ENCODE measurements at places on chromosomes 5 and 9. TPM values are rescaled to one million over a fixed set of nuclear protein-coding genes. Genes with fewer than 3 reads are reported as not detected.
A peak's percentile ranks its signal among the peaks of the same experiment; 100 is the strongest.

- no peak for DNase-seq
- no peaks in the 10 kb centered on the region for H3K27me3 ChIP-seq
- no peaks in the 10 kb centered on the region for H3K36me3 ChIP-seq
- peaks cover 11% of the 10 kb centered on the region for H3K4me1 ChIP-seq
- no peak overlapping the region for H3K27ac ChIP-seq
These were observed 46.5 kb downstream of the EPB41L4A start for GRCh38 chr5:112372543-112372942.

The TMEM215 gene
- not detected for total RNA-seq

The GNG10 gene
- total RNA-seq: 15.1 TPM

DNA sequence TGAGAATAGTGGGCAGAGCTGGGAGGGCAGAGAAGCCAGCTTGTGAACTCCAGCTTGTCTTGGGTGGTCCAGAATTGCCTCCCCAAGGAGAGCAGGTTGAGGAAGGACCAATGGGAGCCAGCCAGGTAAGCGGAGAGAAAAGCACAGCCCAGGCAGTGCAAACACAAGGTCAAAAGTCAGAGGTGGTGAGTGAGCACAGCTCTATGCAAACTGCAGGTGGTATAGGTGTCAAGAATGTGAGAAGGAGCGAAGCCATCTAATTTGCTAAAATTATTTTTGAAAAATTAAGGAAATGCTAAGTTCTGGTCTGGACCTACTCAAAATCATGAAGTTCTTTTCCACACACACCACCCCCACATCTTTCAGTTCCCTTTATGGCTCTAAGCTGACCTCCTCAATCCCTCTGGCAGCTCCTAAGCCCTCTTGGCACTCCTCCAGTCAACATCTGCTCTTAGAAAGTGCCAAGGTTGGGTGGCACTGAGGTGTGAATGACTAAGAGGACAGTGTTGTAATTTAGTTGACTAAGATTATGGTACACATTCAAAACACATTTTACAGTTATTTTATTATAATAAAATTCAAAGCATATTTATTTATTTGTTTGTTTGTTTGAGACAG lies 6.6 kb upstream of the OTULINL start:
- peak; percentile 63 for DNase-seq
- H3K4me1 ChIP-seq: no peaks in the 10 kb centered on the region
- H3K36me3 ChIP-seq: no peaks in the 10 kb centered on the region
- no peaks in the 10 kb centered on the region for H3K27me3 ChIP-seq
- no peak overlapping the region for H3K27ac ChIP-seq

DNA sequence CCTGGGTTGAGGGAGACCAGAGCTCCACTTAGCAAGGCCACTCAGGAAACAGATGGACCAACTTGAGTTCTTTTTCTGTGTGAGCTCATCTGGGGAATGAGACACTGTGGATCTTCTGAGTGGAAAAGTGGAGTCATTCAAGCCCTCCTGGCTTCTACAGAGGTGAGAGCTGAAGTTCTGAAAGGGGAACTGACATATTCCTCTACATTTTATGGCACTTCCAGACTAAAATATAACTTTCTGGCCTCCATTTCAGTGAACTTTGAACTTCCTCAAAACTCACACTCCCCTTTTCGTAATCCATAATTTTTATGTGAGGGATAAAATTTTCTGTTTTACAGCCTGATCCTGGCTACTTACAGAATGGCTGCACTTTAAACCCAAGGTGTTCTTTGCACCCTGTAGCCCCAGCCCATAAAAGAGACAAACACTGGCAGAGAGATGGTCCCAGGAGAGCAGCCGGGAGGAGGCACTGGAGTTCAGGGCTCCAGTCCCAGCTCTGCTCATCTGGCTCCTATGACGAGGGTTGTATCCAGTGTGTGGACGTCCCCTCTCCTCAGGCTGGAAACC lies 10.8 kb downstream of the SPAAR start:
- no peaks in the 10 kb centered on the region for H3K36me3 ChIP-seq
- H3K27me3 ChIP-seq: no peaks in the 10 kb centered on the region
- peaks cover 23% of the 10 kb centered on the region for H3K4me1 ChIP-seq
- no peak overlapping the region for H3K4me3 ChIP-seq

DNA sequence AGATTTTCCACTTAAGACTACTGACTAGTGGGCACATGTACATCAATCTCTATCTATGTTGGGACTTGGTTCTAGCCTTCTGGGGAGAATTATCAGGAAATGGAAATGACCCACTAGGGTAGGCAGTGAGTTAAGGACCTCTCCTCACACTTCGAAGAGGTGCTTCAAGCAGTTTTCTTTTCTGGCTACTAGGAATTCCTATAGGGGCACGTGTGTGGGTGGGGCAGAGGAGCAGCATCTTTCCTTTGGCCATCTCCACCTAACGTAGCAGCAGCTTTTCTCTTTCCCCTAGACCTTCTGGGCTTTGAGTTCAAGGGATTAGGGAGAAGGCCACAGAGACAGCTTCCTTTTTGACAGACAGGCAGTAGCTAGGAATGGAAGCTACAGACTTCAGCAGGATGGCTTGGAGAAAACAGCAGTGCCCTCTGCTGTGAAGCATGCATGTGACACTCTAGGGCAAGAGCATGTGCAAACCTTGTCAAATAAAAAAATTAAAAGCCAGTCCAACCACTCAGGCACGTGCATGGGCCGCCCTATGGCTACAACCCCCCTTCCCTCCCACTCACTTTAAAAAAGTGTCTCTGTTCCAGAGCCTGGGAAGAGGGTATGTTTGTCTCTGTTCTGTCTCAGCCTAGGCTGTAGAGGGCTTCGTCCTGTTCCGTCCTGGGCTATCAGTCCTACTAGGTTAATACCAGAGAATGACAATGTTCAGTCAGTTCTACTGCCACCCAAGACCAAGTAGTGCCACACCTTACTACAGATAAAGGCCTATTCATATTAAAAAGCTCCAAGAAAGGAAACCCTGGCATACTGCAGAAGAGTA lies 8.7 kb upstream of the GFRA3 start:
- DNase-seq: no peak
- no peaks in the 10 kb centered on the region for H3K27me3 ChIP-seq
- H3K27ac ChIP-seq: no peak overlapping the region
- H3K36me3 ChIP-seq: no peaks in the 10 kb centered on the region
- H3K4me1 ChIP-seq: no peaks in the 10 kb centered on the region
